ENCODE measurements at places on chromosomes 12 and 14.

DNA sequence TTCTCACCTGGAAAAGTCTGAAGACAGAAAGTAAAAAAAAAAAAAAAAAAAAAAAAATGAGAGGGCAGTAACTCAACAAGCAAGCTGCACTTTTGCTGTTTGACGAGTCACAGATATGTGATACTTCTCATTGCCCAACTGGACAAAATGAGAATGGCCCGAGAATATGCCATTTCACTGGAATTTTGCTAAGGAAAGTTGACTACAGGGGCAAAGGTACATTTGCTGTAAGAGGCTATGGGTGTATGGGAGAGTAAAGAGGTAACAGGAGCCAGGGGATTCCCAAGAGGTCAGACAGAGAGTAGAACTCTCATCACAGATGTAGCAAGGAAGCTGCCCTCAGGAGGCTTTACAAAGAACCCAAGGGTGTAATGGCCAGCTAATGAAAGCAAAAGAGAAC, 22.9 kb downstream of the KIF21A start:
- no peak for DNase-seq

DNA sequence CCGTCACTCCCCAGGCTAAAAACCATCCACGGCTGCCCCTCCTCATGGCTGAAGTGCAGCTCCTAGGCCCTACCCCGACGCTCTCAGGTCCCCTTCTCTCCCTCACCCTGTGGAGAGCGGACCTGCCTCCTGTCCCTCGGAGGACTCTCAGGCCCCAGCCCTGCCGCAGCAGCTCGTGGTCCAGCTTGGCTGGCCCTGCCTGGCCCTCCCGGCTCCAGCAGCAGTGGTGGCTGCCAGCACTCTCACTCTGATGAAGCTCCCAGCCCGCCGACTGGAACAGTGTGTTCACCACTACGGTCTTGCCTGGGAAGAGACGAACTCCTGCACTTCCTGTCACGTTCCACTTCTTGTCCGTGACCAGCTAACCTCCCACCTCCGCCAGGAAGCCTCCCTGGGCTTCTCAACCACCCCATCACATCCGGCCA, 11.1 kb downstream of the BAG5 start:
- DNase-seq, result no peak

- no peak for DNase-seq
Observed at GRCh38 chr14:101216366-101217079, 313.0 kb upstream of the RTL1 start.

- DNase-seq, result no peak
Observed at GRCh38 chr12:94753036-94753679, 102.8 kb upstream of the TMCC3 start.

- peak; percentile 75 for DNase-seq
Observed at GRCh38 chr14:98182393-98183055, 1089.5 kb downstream of the BCL11B start.

DNA sequence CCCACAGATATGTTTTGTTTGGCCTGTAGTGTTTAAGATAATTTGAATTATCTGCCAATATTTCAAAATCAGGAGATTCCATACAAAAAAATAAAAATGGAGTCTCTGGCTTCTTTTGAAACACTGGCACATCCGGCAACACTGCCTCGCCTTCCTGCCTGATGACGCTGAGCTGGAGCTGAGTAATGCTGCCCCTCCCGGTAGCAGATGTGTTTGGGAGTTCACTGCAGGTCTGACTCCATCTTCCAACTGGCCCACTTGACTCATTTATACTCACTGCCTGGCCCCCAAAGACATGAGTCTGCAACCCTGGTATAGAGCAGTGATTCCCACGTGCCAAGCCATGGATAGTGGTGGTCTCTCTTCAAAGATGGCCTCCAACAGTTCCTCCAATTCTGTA, 7.4 kb downstream of the CIT start:
- no peak for DNase-seq

DNA sequence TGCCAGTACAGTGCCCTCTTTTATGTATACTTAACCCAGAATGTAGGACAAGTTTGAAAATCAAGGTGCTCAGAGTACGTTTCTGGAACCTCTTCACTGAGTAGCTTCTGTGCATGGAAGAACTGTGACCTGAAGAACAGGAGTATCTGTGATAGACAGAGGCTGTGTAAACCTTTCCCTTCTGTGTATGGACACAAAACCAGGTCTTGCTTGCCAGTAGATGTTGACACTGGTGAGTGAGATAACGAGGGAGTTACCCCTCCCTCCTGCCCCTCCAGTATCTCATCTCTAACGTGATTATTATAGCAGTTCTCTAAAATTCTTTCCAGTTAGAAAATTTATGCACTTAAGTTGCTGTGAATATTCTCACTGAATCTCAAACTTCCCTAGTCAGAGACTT, 170.8 kb downstream of the RPL10L start:
- no peak for DNase-seq

DNA sequence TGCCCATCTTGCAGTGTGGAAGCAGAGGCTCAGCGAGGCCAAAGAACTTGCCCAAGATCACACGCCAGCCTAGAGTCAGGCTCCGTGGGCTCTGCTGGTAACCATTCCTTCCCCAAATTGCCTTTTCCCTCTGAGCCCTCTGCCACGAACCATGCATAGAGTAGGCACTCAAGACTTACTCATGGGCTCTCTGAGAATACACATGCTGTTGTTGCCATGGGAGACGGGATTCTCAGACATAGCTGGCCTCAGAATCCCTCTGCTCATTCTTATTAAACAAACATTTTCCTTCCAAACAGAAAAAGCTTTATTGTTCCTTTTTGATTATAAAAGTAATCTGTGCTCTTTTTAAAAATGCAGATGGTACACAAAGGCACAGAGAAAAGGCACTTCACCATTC, 52.5 kb upstream of the WSCD2 start:
- no peak for DNase-seq

- DNase-seq, result no peak
Observed at GRCh38 chr14:83908419-83908818, 1621.5 kb upstream of the FLRT2 start.

- no peak for DNase-seq
Observed at GRCh38 chr12:116761499-116761898, 23.4 kb downstream of the RNFT2 start.

GRCh38 chr12:93242154-93242972, 135.4 kb upstream of the NUDT4 start:
- DNase-seq, result no peak

- no peak for DNase-seq
Observed at GRCh38 chr12:109018296-109018695, 2.6 kb downstream of the SVOP start.

DNA sequence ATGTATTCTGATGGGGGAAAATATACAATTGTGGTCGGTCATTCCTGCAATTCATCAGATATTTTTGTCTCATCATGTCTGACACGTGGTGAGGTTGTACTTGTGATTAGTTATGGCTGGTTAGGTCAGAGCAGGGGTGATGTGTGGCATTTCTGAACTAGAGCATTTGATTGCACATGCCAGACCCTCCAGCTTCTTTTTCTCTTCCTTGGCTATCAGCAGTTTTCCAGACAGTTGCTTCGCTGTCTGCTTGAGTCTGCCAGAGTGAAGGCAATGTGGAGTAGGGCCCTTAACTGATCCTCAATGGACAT, 25.9 kb downstream of the TMEM117 start:
- DNase-seq, result no peak

- no peak for DNase-seq
Observed at GRCh38 chr12:67449591-67450052, 180.5 kb downstream of the CAND1 start.

- DNase-seq, result no peak
Observed at GRCh38 chr14:100401031-100401692, 78.0 kb downstream of the SLC25A47 start.

- DNase-seq, result no peak
Observed at GRCh38 chr14:98909251-98909944, 362.6 kb downstream of the BCL11B start.

- DNase-seq, result no peak
Observed at GRCh38 chr12:50006754-50007442, 18.4 kb downstream of the RACGAP1 start.

DNA sequence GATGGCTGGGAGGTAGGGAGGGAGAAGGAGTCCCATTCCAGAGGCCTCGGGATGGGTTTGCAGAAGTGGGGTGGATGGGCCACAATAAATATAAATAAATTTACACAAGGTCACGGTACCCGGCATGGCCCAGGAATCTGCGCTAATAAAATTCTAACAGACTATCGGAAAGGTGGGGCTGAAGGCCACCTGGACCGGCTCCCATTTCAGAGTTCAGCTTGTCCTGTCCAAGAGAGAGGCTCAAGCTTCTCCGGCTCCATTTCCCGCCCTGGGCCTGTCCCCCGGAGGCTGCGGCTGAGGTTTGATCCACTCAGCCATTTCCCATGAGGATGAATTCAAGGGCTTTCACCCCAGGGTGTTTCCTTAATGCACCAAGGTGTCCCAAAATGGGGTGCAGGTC, 30.2 kb downstream of the FOXN4 start:
- no peak for DNase-seq

- no peak for DNase-seq
Observed at GRCh38 chr14:72731252-72732020, 162.5 kb downstream of the DPF3 start.

GRCh38 chr12:54049108-54049507, 4.5 kb upstream of the HOXC4 start:
- DNase-seq, result no peak

DNA sequence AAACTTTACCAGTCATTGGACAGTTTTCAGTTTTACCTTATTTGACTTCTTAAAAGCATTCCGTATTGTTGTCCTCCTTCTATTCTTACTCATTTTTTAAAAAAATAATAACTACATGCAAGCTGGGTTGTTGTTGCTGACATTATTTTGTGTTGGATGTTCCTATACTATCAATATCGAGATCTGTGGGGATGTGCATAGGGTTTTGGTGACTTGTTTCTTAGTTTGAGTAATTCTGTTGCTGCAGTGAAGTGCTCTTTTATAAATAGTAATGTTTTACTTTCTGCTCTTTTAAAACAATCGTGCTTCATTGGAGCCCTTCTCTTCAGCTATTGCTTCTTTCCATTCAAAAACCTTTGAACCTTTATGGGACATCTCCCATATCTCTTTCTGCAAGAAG, 79.4 kb downstream of the METTL25 start:
- no peak for DNase-seq

DNA sequence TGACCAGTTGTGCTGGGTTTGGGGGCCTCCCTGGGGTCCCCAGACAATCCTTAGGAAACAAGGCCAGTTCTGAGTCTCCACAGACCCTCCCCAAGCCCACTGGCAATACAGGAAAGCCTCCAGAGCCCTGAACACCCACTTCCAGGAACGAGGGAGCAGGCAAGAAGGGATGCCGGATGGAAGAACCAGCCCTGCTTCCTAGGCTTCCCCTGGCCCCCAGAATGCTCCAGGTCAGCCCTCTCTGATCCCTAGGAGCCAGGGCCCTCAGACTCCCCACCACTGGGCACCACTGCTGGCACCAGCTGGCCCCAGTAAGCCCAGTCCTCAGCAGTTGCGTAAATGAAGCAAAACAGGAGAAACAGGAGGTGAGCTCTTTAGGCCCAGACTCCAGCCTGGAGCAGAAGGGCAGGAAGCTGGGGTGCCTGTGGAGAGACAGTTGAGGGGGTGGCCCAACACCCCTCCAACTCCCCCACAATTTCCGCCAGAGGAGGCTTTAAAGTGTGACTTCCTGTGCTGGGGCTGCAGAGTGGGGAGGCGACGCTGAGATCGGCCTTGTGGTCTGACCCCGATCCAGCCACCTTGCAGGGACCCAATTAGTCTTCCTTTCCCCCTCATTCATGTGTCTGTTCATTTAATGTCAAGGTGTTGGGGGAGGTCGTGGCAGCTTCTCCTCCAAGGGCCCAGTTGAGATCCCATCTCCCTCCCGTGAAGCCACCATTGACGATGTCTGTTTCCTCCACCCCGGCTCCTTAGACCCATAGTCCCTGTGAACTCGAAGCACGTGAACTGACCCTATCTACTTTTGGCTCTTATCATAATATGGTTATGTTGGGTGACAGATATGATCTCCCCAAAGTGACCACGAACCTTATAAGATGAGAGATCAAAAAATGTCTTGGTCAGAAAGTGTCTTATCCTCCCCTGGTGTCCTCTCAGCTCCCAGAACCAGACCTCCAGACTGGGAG, 4.7 kb downstream of the TNFRSF1A start:
- DNase-seq, result no peak

DNA sequence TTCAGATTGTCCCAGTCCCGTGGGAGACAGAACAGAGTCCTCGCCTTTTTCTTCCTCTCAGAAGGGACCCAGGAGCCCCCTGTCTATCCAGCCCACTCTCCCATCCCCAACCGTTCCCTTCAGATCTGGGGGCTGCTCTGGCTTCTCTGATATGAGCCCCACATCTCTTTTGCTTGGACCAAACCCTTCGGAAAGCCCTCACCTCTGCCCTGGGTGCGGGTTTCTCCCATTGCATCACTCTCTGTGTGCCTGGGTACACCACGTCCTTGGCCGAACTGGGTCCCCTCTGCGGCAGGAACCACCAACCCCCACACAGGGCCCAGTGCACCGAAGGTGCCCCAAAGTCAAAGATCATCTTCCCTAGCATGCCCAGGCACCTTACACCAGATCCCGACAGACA, 87.8 kb downstream of the DICER1 start:
- DNase-seq, result no peak

GRCh38 chr12:130981074-130981742, 27.5 kb downstream of the ADGRD1 start:
- no peak for DNase-seq

- DNase-seq, result no peak
Observed at GRCh38 chr12:115872212-115872611, 405.3 kb downstream of the MED13L start.

- DNase-seq, result no peak
Observed at GRCh38 chr14:87529081-87529480, 463.9 kb downstream of the GALC start.

- no peak for DNase-seq
Observed at GRCh38 chr12:128850400-128850799, 2.9 kb upstream of the GLT1D1 start.

DNA sequence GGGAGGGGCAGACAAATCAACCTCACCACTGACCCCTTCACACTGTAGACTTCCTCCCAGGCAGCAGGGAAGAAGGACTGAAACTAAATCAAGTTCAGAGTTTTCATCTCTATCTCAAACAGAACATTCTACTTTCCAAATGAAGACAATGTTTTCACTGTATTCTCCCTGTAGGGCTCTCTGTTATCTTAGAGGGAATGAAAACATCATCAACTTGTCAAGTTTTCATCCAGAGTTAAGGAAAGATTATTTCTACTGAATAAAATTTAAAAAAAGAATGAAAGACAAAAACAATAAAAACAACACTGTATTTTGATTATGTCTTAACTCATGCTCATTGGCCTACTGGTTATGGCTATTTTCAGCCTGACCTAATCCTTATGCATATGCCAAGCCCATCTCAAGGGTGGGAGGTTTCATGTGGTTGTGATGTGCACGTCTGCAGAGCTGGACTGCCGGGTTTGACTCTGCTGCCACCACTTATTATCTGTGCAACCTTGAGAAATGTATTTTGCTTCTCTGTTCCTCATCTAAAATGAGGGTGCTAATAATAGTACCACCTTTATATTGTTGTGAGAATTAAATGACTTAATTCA, 152.0 kb upstream of the AVPR1A start:
- DNase-seq, result no peak
